ENCODE measurements at places on chromosomes 2 and 18.

GRCh38 chr2:3483986-3484960, 35.1 kb downstream of the ADI1 start:
- no peak for DNase-seq

GRCh38 chr2:55010149-55010591, 40.1 kb downstream of the RTN4 start:
- DNase-seq = peak; percentile 28

DNA sequence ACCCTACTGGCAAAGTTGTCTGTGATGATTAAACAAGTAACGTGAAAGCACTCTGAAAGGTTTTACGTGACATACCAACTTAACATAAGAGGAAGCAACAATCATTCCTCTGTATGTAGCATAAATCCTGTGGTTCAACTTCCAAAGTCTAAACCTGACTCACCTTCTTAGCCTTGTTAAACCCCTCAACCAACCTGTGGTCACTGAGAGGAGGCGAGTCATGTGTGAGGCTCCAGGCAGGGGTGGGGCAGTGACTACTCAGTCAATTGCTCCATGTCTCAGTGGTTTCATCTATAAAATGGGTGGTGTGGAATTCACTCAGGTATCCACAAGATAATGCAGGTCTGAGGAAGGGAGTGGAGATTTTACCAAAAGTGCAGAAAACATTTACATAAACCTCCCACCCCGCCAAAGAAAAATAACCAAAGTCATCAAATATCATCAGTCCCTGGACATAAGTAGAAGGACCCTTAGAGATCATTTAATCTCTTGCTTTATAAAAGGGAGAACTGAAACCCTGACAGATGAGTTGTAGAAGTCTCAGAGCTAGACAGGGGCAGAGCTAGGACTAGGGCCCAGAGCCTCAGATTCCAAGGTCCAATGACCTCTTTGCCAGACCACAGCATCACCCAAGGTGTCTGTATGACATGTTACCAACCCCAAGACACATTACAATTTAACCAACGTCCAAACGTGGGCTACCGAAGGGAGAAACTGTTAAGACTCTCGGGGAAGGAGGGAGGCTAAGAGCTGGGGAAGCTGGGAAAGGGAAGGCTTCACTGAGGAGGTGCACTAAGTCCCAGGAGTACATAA, 3.7 kb upstream of the PCBP1 start:
- peak; percentile 58 for DNase-seq

GRCh38 chr2:12109363-12110017, 363.1 kb downstream of the LPIN1 start:
- no peak for DNase-seq

GRCh38 chr2:240095556-240096523, 40.3 kb downstream of the COPS9 start:
- DNase-seq = no peak

DNA sequence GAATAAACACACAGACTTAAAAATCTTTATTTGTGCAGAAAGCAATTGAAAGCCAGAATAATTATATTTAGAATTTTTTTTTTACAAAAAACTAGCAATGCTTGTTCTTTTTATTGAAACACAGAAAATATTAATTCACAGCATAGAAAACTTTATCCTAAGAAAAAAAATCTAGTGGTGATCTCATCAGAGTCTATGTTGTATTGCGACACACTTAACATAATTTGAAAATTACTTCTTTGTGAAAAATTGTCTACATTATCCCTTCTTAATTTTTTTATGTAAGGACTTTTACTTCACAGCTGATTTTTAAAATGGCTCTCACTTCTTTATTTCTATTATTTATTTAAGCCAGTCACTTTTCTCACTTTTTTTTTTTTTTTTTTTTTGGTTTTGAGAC, 103.4 kb downstream of the LDLRAD4 start:
- DNase-seq = no peak

GRCh38 chr2:29450596-29451222, 335.5 kb downstream of the CLIP4 start:
- no peak for DNase-seq

GRCh38 chr2:118097657-118098056, 9.4 kb downstream of the INSIG2 start:
- DNase-seq = no peak

- no peak for DNase-seq
Observed at GRCh38 chr2:239959059-239959971, 65.8 kb downstream of the NDUFA10 start.

GRCh38 chr2:113357071-113357470, 78.3 kb upstream of the PAX8 start:
- DNase-seq = no peak

DNA sequence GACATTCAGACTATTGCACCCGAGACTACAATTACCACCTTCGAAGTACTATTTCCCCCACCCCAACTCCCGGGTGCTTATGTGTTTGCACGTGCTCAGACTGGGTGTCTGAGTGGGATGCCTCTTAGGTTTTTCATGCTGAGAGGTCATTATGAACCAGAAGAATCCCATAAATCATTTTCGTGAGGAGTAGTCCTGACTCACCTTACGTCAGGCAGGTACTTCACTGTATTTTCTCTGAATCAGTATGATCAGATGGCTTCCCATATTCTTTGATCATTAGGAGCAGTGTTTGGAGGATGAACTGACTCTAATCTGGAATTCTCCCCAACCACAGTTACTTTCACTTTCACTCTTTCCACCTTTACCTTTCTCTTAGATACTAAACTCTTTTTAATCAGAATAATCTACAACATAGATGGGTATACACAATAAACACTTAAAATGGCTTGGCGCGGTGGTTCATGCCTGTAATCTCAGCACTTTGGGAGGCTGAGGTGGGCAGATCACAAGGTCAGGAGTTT, 38.4 kb upstream of the STAT4 start:
- DNase-seq = no peak

- no peak for DNase-seq
Observed at GRCh38 chr2:239234191-239235175, 166.3 kb downstream of the HDAC4 start.

DNA sequence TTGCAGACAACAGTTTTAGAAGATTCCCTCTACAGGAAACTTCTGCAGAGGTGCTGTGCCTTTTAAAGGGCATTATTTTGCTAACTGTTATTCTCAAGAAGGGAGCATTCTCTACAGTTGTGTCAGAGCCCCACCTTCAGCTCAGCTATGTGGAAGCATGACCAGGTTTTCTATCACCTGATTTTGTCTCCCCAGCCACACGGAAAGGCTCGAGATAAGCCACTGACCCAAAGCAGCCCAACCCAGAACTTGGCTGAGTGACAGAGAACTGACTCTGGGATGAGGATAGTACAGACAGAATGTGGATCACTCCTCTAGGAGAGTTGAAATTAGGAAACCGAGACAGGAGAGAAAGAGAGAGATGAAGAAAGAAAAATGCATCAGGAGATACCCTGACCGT, 10.7 kb downstream of the COL4A4 start:
- DNase-seq = no peak

DNA sequence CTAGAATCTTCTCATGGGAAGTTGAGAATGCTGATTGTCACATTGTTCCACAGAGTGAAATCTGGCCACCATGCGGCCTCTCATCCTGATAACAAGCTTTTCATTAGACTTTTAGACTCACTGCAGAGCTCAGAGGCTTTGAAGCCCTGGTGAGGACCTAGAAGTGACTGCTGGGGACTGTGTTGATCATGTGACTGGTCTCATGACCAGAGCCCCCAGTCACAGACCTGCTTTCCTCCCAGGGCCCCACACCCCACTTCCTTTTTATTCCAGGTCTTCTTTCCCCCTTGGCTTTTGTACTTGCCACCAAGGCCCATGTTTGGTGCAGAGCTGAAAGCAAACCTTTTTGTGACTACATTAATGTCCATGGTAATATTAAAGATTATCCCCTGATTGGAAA, 45.2 kb downstream of the PRKCE start:
- DNase-seq = no peak

GRCh38 chr2:237195396-237196120, 109.9 kb downstream of the COPS8 start:
- no peak for DNase-seq

DNA sequence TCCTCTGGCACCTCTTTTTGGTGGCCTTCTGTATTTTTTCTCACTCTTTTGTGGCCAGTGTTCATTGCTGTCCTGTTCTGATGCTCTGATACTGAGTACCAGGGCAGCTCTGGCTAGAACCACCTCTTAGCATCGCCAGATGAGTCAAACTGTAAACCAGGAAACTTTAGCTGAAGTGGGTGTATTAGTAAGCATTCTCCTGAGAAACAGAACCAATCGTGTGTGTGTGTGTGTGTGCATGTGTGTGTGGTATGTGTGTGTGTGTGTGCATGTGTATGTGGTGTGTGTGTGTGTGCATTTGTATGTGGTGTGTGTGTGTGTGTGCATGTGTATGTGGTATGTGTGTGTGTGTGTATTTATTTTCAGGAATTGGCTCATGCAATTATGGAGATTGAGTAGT, 166.3 kb upstream of the SKOR2 start:
- no peak for DNase-seq

DNA sequence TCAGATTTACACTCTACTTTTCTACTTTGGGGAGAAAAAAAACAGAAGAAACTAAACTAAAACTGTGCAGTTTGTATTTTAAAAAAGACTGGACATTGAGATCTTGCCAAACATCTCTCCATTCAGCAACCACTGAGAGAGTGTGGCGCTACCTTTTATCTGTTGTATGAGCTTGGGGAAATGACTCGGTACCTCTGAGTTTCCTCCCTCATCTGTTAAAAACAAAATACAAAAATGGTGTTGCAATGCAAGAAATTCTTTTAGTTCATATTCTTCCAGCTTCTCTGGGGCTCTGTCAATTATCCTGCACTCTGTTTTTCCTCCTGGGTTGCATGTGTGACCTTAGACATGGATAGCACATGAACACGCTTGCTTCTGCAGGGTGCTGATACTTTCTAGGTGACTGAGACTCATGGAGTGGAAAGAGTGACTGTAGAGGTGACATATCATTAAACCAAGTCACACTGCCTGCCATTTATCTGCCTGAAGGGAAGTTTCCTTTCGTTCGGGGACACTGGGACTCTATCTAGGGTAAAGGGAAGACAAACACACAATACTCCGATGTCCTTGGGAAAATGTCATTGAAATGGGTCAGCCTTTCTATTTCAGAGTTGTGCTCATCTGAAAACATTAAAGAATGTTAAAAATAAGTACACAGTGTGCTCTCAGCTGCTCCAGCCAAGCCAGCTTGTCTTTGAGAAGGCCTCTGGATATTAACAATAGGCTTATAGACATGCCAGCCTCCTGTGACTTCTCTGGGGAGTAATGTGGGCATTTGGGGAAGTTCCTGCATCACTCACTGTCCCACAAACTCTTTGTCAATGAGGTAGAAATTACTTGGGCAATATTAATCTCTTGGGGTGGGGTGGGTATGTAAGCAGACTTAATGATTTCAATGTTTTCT, 91.4 kb downstream of the TRIB2 start:
- no peak for DNase-seq

DNA sequence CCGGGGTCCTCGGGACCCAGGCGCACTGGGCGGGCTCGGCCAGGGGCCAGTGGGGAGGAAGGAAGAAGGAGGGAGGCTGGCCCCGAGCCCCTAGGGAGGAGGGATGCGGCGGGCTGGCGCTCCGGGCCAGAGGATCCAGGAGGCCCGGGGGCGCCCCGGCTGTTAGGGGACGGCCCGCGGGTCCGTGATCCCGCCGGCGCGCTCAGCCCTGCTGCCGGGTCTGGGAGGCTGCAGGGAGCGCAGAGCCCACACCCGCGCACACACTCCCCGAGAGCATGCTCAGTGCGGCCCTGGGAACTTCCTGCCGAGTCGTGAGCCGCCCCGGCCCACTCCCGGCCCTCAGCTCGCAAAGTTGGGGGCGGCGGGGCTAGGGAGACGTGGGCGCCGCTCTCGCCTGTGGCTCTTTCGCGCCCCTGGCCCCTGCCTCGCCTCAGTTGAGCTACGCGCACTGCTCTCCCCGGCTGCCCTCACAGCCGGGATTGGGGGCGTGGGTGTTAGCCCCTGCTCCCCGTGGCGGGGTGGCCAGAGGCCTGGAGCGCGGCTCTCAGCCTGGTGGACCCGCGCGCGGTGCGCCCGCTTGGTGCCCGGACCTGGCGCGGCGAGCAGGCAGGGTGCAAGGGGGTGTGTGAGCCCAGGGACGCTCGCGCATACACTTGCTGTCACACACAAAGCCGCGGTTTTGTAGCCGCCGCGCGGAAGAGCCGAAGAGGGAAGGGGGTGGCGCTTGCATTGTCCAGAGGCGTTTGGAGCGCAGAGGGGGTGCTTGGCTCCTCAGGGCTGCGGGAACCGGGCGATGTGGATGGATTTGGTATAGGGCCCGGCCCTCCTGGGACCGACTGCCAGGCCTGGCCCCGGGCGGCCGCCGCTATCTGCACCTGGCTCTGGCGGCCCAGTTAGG, 132.9 kb upstream of the MGAT5 start:
- peak; percentile 69 for DNase-seq

- DNase-seq = no peak
Observed at GRCh38 chr2:70431716-70432347, 121.8 kb downstream of the TGFA start.

DNA sequence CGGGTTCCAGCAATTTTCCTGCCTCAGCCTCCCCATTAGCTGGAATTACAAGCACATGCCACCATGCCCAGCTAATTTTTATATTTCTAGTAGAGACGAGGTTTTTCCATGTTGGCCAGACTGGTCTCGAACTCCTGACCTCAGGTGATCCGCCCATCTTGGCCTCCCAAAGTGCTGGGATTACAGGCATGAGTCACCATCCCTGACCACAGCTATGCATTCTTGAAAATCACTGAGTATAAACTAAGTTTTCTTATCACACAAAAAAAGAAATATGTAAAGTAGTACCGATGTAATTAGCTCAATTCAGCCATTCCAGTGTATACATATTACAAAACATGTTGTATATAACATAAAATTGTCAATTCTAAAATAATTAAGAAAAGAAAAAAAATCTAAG, 232.7 kb downstream of the MBD2 start:
- no peak for DNase-seq

- no peak for DNase-seq
Observed at GRCh38 chr2:10548626-10549025, 100.5 kb upstream of the ODC1 start.

DNA sequence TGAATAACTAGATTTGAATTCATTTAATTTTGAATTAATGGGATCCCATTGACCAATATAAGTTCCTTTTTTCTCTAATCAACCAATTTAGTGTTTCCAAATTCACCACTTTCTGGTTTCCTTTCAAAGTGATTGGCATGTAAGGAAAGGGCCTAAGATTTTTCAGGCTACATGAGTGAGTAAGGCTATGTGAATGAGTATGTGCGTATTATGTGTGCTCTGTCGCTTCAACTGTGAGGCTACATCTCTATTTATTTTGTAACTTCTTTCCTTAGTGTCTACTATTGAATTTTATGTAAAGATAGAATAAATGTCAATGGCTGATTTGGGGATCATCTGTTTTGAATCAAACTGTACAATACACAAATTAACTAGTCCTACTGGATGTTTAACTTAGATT, 110.6 kb downstream of the ABCA12 start:
- DNase-seq = no peak

GRCh38 chr2:96916156-96916630, 46.3 kb upstream of the SEMA4C start:
- no peak for DNase-seq

- DNase-seq = peak; percentile 33
Observed at GRCh38 chr2:9753276-9753600, 90.0 kb upstream of the TAF1B start.

All from activated CD8-positive, alpha-beta memory T cell treated with anti-CD3 and anti-CD28 coated beads, Interleukin-2, amount 50 U/mL, for 4 hours (primary cell).